ENCODE measurements at places on chromosomes 12 and 14.

- no peak for DNase-seq
These were observed 24.2 kb downstream of the CDK17 start for GRCh38 chr12:96375841-96376604.

DNA sequence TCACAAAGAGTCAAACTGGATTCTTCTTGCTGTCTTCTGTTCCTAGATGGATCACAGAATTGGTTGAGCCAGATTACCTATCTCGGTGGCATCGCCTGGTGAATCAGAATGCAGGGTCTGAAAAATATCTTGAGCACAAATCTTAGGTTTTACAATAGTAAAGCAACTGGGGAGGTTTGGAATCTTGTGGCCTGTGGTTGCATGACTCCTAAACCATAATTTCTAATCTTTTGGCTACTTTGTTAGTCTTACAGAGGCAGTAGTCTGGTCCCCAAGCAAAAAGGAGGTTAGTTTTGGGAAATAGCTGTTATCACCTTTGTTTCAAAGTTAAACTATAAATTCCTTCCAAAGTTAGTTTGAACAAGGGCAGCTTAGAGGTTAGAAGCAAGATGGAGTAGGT, 1488.5 kb upstream of the FLRT2 start:
- DNase-seq: no peak

DNA sequence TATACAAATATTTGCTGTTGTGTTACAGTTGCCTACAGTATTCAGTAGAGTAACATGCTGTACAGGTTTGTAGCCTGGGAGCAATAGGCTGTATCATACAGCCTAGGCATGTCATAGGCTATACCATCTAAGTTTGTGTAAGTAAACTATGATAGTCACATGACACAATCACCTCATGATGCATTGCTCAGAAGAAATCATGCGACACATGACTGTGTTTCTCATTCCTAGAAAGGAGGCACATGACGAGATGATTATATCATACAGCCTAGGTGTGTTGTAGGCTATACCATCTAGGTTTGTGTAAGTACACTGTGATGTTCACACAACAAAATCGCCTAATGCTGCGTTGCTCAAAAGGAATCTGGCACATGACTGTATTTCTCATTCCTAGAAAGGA, 31.9 kb downstream of the NOPCHAP1 start:
- no peak for DNase-seq

- DNase-seq: no peak
These were observed 17.9 kb upstream of the KRR1 start for GRCh38 chr12:75529316-75529715.

DNA sequence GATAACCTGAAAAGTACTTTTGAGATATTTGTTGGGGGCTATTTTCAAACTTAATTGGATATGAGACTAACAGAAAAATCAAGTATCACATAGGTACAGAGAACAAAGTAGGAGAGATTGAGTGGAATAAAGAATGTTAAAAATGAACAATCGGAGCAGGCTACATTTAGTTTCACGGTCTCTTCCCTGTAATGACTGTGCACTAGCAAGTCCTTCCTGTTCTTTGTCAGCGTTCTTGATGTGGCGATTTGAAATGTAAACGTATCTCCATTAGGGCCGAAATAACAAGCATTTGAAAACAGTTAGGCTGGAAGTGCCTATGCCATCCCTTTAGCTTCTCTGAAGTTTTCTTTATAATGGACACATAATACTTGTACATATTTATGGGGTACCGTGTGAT, 31.0 kb downstream of the SLC25A29 start:
- DNase-seq: no peak

DNA sequence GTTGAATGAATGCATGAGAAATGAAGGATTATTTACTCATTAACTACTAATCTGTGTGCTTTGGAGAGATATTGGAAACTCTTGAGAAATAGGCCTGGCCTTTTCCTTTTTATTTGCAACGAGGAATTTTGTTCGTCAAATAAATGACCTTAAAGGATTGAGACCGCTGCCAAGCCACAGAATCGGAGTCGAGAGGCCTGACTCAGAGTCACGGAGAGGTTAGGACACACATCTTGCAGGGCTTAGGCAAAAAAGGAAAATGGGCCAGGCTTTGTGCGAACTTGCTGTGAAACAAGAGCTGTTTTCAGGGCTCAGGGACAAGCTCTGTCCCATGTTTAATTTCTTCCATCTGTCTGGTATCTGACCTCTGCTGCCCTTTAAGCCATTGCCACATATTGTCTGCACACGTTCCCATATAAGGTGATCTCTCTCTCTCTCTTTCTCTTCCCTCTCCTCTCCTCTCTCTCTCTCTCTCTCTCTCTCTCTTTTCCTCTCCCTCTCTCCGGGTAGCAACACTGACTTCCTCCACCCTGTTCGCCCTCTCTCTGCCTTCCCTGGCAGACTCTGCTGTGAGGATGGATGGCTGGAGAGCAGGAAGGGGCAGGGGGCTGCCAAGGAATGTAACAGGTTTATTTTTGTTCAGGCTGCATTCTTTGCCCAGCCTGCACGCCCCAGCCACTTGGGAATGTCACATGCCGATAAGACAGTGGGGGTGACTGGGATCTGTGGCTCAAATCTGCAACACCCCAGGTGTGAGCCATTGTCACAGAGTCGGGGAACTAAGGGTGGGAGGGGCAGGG, 14.9 kb upstream of the IFT81 start:
- DNase-seq: no peak

GRCh38 chr14:94145902-94146527, 16.6 kb upstream of the IFI27L2 start:
- DNase-seq: no peak

- no peak for DNase-seq
These were observed 50.2 kb downstream of the FRMD6 start for GRCh38 chr14:51701951-51702350.

DNA sequence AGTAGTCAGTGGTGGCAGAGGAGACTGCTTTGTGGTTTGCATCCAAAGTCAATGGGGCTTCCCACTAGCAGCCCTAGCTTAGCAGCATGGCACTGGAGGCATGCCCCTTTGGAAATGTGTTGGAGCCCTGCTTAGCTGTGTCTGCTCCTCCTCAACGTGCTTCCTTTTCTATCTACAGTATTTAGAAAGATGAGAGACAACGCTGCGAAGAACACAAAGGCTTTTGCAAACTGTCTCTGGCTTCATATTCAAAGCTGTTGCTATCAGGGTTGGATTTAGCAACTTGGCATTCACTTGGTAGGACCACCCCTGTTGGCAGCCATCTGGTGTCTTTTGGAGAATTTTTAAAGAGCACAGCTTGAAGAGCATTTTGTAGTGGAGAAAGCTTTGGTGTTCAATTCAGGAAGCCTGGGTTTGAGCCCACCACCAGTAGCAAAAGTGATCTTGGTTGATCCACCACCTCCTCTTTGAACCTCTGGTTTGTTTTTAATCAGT, 82.1 kb upstream of the CCDC196 start:
- no peak for DNase-seq

GRCh38 chr12:72269491-72269890, 2.7 kb upstream of the TRHDE start:
- no peak for DNase-seq

DNA sequence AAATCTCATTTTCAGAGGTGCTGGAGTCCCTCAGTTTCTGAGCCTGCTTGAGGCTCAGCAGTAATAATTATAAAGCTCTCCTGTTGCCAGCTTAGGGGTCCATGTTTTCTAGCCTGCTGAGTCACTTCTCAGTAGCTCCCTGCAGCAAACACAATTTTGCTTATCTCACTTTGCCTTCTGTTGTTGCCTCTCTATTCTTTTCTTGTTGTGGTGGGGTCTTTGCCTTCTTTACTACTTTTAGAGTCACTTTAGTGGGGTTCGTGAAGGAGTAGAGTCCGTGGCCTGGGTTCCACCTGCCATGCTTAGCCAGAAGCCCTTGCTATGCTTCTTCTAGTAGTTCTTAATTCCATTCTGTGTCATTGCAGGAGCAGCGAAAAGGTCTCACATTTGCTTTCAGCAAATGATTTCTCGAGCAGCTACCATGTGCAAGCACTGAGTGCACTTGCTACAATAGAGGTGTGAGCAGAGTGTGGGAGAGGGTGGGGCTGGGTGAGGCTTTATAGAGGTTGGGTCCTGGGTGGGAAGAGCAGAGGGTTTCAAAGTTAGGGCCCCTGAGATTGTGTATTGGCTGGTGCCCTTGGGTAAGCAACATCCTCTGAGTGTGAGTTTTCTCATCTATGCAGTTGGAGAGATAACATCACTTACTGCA, 114.3 kb downstream of the ADCK1 start:
- no peak for DNase-seq

All from activated naive CD4-positive, alpha-beta T cell (primary cell).